Chondrocyte (in vitro differentiated cells): ENCODE measurements at places on chromosomes 3 and 15. TPM values are rescaled to one million over a fixed set of nuclear protein-coding genes. Genes with fewer than 3 reads are reported as not detected.

The PIERCE2 gene
- 2.7 to 3.8 TPM (median 3.1 TPM) in 3 replicates for total RNA-seq

The IQCF5 gene
- total RNA-seq = not detected in 3 replicates

The AGBL1 gene
- total RNA-seq = not detected in 3 replicates

The BSN gene
- 0.77 to 0.82 TPM (median 0.77 TPM) in 3 replicates for total RNA-seq

The SAXO2 gene
- 0.90 to 5.1 TPM (median 1.0 TPM) in 3 replicates for total RNA-seq

The NMNAT3 gene
- total RNA-seq = 2.0 to 2.7 TPM (median 2.0 TPM) in 3 replicates

The TM6SF1 gene
- 4.5 to 22.3 TPM (median 21.9 TPM) in 3 replicates for total RNA-seq

The MRPL47 gene
- total RNA-seq = 30.6 to 34.0 TPM (median 32.5 TPM) in 3 replicates

The CRABP1 gene
- total RNA-seq = not detected in 3 replicates

The CKMT1A gene
- total RNA-seq = not detected in 3 replicates

GRCh38 chr3:90180096-90180495, 1072.7 kb downstream of the EPHA3 start:
- no peak for DNase-seq

- no peak for DNase-seq
Measured at GRCh38 chr3:35944926-35945710, 305.8 kb downstream of the ARPP21 start.

GRCh38 chr15:83445643-83446042, 1.5 kb upstream of the SH3GL3 start:
- no peak for DNase-seq

DNA sequence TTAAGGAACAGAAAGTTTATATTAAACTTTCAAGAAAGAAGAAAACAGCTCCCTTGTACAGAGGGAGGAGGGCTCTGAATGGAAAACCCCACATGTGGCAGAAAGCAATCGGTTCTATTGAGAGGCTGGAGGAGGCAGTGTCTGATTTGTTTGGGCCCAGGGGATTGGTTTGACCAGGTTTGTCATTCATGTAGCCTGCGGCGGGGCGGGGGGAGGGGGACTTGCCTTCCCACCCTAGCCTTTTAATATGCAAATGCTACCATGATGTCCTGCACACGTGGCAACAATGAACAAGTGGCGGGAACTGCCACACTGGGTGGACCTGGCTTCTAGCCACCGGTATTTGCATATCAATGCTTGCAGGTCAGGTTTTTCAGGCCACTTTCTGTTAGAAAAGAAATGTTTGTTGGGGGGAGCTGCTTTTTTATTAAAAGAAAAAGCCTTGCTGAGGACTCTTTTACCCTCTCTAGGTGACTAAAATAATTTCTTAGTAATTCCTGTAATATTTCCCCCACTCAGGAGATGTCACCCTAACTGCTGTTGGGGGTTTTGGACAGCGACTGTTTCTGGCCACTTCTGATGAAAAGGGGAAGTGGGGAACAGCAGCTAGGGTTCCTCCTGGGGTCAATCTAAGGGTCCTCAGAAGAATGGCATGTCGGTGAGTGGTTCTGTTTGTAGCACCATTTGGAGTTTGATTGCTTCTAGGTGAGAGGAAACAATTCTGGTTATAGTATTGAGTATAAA, 691.2 kb downstream of the TBL1XR1 start:
- DNase-seq = no peak

DNA sequence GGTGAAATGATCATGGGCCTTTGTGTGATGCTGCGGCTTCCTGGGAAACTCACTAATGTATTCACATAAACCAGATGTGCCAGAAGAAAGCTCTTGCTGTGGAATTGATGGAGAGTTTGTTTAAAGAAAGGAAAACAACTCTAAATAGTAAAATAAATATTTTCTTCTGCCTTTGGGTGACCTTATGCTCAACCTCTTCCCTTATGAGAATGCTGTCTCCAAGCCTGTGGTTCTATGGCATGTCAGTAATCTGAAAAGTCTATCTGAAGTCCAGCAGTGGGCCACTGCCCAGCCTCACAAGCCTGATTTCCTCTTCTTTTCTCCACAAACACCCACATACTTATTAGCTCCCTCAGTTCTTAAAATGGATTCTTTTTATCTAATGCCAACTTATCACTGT, 49.9 kb upstream of the PHLDB2 start:
- DNase-seq = no peak

GRCh38 chr3:15269091-15269989, 63.0 kb downstream of the SH3BP5 start:
- DNase-seq = no peak

DNA sequence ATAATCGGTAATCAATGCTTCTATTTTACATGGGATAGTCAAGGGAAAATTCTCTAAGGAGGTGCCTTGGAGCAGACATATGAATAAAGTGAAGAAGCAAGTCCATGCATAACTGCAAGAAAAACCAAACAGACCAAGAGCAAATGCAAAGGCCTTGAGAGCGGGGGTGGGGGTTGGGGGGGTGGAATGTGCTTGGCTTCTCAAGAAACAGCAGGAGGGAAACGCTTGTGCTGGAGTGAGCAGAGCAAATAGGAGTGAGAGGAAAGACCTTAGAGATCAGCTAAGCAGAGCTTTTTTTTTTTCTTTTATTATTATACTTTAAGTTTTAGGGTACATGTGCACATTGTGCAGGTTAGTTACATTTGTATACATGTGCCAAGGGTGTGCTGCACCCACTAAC, 260.8 kb downstream of the ARPP21 start:
- DNase-seq = no peak

GRCh38 chr3:148042663-148043445, 633.7 kb downstream of the ZIC1 start:
- DNase-seq = no peak

- peak; percentile 30 for DNase-seq
Measured at GRCh38 chr15:57323806-57324589, 52.3 kb upstream of the CGNL1 start.

GRCh38 chr3:31701286-31701685, 168.6 kb downstream of the STT3B start:
- DNase-seq = no peak

DNA sequence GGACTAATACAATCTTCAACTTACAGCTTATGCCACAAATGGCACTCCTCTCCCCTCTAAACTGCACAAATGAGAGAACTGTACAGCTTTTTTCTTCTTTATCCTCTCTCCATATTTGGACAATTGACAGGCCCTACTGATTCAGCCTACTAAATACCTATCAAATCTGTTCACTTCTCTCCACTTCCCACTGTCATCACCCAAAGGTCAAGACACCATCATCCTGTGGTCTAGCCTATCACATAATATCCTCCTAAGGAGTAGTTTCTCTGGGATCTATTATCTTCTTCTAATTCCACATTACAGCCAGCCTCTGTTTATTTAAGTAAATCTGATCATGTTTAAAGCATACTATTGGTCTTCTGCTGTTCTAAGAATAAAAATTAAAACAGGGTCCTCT, 33.0 kb upstream of the SLC12A8 start:
- no peak for DNase-seq

GRCh38 chr3:48410205-48411040, 19.5 kb downstream of the PLXNB1 start:
- DNase-seq = peak; percentile 70

DNA sequence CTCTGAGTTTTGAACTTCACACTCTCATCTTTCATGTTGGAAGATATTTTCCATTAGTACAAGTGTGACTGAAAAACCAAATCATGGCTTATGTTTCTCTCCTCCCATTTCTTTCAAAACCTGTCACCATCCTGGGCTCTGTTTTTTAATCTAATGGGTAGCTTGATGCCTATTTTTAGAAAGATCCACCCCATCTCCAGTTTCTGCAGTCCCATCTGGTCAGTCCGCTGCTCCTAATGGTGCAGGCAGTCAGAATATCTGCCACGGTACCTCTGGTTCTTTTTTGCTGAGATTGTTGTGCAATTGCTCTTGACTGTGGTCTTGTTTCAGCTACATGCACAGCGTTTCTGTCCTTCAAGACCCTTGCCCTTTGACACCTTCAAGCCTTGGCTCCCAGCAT, 240.9 kb upstream of the CADM2 start:
- DNase-seq = no peak

GRCh38 chr3:72604328-72604727, 243.9 kb downstream of the SHQ1 start:
- DNase-seq = no peak

DNA sequence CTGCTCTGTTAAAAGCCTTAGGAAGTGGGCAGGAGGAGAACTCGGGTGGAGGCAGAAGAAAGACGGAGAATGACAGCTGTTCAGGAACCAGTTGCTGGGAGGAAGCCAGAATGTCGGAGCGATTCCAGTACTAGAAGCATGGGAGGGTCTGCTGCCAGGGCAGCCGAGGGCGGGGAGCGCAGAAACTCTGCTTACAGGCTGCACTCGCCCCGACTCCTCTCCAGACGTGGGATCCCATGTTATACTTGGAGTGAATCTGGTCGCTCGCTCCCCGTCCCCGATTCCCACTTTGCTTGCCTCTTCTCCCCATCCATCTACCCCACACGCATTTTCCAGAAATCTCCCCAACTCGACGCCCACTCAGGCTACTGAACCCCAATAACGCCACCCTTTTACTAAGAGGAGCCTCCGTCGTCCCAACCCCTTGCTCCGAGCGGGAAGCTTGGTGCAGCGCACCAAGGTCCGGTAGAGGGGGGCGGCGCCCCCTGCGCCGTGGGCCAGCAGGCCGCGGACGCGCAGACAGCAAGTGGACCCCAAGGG, 665 bp downstream of the GATM start:
- DNase-seq = no peak

GRCh38 chr15:94749811-94750617, 518.7 kb downstream of the MCTP2 start:
- DNase-seq = no peak

GRCh38 chr15:64774037-64774628, 1.3 kb downstream of the RBPMS2 start:
- no peak for DNase-seq

- DNase-seq = no peak
Measured at GRCh38 chr15:55194256-55194655, 2.5 kb downstream of the RSL24D1 start.

- no peak for DNase-seq
Measured at GRCh38 chr3:155352900-155353490, 59.5 kb upstream of the STRIT1 start.

DNA sequence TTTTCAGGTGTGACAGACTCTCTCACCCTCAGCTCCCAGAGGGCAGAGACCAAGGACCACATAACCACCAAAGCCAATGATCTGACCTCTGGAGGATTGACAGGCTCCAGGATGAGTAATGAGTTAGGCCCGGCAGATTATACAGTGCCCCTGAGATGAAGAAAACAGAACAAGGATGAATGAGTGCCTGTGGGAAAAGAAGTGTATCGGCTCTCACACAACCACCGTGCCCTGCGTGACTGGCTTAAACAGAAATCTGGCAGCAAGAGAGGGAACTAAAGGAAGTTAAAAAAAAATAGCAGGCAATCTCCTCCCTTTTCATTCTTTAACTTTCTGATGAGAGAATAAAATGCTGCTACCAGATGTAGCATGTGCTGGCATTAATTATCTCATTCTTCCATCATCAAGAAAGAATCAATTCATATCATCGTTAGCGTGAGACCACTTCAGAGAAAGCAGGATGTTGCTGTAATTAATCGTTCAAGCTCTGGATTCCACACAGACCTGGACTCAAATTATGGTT, 227.5 kb upstream of the COL8A1 start:
- no peak for DNase-seq

DNA sequence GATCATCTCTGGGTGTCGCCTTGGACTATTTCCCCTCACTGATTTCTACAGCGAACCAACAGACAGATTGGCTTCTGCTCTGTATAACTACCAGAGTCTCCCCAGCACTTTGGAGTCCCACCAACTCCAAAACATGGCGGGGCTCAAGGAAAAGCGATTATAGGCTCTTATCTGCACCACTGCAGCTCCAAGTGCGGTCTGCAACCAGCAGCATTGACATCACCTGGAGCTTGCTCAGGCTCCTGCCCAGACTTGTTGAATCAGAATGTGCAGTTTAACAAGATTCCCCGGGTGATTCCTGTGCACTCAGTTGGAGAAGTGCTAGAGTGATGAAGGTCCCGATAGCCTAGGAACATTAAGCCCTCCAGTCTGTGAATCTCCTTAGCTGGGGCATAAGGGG, 9.0 kb downstream of the CCK start:
- no peak for DNase-seq

DNA sequence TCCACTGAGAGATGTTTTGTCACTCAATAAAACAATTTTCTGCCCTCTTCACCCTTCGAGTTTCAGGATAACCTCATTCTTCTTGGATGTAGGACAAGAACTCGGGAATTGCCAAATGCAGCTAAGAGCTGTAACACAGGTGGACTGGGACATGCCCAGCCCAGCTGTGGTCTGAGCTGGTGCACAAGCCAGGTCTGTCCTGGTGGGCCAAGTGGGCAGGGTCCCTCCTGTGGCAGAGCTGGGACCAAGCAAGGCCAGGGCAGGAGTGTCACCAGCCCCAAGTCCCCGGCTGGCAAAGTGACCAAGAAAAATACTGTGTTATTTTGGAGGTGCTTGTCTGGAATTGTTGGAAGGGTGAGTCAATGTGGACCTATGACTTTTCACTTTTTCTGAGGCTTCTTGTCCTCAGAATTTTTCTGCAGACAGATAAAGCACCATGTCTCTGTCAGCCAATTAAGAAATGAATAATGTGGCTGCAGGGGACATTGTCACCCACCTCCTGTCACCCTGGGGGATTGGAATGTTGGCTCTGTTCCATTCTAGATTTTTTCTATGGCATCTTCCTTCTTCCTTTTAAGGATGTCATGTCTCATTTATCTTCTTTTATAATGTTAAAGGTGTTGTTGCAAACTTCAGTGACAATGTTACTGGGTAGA, 645.2 kb upstream of the EPHA6 start:
- DNase-seq = no peak

DNA sequence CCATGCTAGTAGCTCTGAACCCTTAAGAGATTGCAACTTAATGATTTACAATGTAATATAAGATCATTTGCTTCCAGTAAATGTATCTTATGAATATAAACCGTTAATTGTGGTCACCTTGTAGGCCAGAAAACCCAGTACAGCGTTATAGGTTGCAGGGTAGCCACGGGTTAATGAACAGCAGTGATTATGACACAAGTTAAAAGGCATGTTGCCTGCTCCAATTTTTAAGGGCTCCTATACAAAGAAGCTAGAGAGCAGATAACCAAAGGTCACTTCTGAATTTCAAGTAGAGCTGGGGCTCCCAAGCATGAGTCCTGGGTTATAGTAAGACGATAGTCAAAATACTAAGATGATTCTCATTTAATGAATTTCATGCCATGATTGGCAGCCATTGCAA, 13.5 kb downstream of the GUCA1C start:
- DNase-seq = no peak

DNA sequence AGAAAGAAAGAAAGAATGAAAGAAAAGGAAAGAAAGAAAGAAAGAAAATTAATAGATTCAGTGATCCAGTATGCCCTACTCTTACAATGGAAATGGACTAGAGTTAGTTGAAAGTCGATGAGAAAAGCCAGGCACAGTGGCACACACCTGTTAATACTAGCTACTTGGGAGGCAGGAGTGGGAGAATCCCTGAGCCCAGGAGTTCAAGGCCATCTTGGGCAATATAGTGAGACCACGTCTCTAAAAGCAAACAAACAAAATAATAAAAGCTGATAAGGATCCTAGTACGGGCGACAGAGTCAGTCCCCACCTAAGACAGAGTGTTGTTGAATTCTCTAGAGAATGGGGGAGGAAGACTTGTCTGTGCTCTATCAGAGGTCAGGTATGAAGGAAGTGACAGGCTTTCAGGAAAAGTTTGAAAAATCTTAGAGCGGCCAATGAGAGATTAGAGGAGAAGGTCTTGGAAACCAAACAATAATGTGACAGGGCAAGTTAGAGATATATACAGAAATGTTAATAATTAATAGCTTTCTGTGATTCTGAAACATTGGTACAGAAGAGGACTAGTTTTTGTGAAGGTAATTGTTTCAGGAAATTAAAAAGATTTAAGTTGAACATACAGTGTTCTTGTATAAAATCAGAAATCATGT, 117.9 kb upstream of the PTX3 start:
- DNase-seq = no peak

- DNase-seq = no peak
Measured at GRCh38 chr15:68295014-68295805, 17.7 kb downstream of the FEM1B start.
